Tongue (tissue), 3 donors: ENCODE measurements at places on chromosomes 6 and 20. TPM values are rescaled to one million over a fixed set of nuclear protein-coding genes. Genes with fewer than 3 reads are reported as not detected.
A peak's percentile ranks its signal among the peaks of the same experiment; 100 is the strongest.

DNA sequence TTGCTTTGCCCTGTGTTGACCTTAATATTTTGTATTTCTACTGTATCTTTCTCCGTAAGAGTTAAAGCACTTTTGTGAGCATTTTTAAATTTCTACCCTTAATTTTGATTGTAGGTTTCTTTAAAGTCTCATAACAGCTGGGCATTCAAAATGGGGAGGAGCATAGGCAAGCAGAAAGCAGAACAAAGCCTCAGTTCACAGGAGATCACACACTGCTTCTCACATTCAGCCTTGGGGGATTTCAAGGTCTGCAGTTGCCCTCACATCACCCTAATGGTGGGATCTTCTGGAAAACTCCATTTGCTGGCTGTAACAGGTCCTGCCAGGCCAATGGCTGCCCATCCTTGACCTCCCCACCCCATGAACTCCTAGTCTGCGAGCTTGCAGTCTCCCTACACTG lies 292.9 kb downstream of the PHACTR1 start:
- no peak for DNase-seq

- no peak for DNase-seq
Measured at GRCh38 chr20:64024141-64024990, 11.6 kb upstream of the C20orf204 start.

DNA sequence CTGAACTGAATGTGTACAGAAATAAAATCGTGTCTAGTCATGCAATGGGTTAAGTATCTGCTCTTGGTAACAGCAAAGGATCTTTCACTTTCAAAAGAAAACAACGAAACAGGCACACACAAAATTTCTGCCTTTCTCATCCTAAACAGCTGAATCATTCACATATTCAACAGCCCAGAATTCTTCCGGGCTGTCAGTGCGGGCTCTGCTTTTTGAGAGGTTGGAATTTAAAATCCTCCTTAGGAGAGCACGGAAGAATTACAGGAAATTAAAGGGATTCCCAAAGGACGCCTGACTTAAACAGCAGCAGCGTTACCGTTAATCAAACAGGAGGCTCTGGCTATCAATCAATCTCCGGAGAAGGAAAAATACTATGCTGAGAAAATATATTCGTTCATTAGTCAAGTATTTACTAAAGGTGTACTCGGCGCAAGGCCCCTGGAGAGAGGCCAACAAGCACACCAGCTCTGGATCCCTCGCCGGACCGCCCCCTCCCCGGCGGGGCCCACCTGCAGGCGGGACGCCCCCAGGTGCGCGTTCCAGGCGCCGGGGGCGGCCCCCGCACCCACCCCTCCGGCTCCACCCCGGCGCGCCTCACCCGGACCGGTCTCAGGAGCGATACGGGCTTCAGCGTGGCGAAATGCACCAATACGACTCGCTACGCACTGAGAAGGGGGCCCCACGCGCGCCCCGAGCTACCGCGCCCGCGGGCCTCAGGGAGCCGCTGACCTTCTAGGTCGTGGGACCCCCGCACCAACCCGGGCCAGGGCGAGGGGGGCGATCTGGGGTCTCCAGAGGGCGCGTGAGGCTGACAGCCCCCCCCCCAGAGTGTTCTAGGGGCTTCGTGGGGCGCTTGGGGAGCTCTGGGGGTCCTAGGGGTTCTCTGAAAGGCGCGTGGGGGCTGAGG lies 1.0 kb downstream of the NAPB start:
- DNase-seq: peak; percentile 52

DNA sequence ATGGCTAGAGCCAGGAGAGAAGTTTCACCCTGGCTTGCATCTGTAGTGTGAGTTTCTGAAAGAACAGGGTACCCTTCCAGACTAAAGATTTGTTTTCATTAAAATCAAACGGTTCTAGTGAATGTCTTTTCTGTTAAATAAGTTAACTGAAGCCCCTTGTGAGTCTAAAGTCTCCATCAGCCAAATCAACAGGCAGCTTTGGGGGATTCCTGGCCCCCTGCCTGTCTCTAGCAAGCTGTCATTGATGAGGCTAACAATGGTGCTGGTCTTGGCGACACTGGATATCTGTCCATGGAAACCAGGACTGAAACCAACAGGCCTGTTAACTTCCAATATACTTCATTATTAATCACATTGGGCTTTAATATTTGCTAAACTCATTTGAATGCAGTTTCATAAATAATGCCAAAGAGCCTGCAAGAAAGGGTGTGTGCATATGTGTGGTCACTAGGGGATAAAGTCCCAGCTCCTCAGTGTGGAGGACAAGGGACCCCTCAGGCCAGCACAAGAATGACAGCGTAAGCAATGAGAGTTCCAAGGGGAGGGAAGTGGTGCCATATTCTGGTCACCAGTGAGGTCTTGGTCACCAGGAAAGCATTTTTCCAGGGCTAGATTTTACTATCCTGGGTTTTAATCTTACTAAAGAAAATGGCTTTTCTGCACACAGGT lies 9.1 kb upstream of the RNF182 start:
- no peak for DNase-seq

- DNase-seq: no peak
Measured at GRCh38 chr6:85516168-85516567, 66.3 kb downstream of the NT5E start.

GRCh38 chr6:156900292-156900691 lies 123.1 kb downstream of the ARID1B start:
- DNase-seq: no peak

DNA sequence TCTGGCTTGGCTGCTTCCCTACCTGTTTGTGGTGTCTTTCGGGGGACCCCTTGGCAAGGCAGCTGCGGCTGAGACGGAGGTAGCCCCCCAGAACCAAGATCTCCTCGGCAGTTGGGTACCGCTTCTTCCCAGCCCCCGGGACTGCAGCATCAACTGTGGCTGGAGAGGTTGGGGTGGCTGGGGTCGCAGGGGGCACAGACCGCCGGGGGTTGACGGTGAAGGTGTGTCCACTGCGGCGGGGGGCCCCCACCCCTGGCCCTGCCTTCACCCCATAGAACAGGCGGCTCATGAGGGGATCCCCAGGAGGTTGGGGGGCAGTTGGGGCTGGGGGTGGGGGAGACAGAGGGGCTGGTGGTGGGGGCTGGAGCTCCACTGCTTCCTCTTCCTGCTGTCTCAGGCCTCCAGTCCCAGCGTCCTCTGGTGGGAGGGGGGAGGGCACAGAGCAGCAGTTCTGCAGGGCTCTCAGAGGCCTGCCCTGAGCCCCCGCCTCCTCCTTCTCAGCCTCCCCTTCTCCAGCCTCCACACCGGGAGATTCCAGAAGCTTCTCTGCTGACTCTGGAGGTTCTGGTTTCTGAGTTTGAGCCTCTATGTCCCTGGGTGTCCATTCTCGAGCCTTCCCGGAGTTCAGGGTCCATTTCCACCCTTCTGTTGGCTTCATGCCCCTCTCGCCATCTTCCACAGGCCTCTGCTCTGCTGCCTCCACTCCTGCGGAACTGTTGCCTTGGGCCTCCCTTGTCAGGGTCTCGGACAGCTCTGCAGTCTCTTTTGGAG lies 1.9 kb downstream of the PPP1R18 start:
- DNase-seq: no peak

GRCh38 chr6:143569040-143569439 lies 57.5 kb upstream of the FUCA2 start:
- no peak for DNase-seq

GRCh38 chr6:101386982-101387381 lies 6.5 kb upstream of the GRIK2 start:
- DNase-seq: no peak

- DNase-seq: no peak
Measured at GRCh38 chr6:35706468-35706867, 17.8 kb upstream of the FKBP5 start.

DNA sequence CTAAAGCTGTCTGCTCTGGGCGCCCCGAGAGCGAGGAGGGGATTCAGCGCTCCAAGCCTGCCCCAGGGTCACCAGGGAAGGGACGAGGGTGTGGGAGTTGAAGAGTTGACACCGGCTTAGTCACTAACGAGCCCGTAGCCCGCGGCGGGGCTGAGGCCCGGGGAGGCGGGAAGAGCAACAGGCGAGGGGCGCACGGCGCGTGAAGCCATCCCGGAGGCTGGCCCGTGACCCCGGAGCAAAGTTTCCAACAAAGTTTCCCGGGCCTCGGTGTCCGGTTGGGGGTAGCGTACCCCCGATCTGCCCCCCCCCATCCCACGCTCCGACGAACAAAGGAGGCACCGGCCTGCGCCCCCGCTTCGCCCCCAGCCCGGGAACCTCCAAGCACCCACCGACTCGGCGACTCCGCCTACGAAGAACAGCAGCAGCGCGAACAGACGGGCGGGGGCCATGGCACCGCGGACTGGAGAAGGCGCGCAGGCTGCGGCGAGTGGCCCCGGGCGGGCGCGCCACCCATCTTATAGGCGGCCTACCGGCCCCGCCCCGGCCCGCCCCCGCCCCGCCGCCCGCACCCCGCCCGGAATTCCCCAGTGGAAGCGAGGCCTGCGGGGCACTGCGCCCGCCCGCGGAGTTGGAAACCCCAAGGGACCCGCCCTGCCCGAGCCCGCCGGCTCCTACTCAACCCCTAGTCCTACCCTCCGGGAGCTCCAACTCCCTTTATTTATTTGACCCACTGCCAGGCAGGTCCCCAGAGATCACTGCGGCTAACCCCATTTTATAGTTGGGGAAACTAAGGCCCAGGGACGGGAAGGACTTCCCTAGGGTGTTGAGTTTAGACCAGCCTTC lies at the start of gene SDC4:
Gene SDC4, minus strand, starts transcription at position 489 of the 843 bp plus-strand sequence. Its CDS starts 40 bp downstream, at position 449.
- DNase-seq: peak; percentile 63

GRCh38 chr20:9573335-9574151 lies 59.2 kb downstream of the LAMP5 start:
- DNase-seq: peak; percentile 53

GRCh38 chr20:38645351-38645750 lies 43.7 kb downstream of the ARHGAP40 start:
- DNase-seq: no peak

DNA sequence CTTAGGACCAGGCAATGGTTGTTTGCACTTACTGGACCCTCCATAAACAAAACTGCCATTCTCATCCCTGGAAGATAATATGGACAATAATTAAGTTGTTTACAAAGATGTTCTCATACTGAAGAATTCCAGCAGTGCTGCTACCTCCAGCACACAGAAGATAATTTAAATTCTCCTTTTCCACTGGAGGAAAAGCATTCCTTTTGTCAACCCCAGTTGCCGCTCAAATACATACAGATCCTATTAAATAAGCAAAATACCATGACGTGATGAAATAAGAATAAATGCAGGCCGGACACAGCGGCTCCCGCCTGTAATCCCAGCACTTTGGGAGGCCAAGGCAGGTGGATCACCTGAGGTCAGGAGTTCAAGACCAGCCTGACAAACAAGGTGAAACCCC lies 54.5 kb upstream of the IPCEF1 start:
- no peak for DNase-seq

- DNase-seq: no peak
Measured at GRCh38 chr6:30061858-30062458, 893 bp downstream of the POLR1H start.

GRCh38 chr6:80249897-80250296 lies 143.4 kb downstream of the BCKDHB start:
- DNase-seq: no peak

GRCh38 chr6:42819803-42820511 lies 38.1 kb downstream of the BICRAL start:
- peak; percentile 21 for DNase-seq

- DNase-seq: no peak
Measured at GRCh38 chr20:52798124-52798523, 174.0 kb upstream of the TSHZ2 start.

DNA sequence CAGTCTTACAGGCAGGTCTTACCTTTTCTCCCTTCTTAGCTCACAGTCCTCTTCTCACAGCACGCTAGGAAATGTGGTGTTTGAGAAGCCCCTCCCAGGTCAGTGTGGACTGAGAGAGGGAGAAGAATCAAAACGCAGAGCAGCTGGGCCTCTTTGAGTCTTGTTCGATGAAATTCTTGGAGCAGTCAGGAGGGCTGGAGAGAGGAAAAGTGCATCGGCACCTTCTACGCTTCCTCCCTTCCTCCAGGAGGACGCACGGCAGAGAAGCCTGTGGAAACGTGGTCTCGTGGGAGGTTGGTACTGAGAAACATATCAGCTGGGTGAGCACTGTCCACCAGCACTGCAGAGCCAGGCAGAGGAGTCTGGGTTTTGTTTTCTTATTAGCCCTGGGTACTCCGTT lies 52.7 kb downstream of the TXLNB start:
- DNase-seq: peak; percentile 57

GRCh38 chr20:4322499-4322898 lies 307.1 kb upstream of the RNF24 start:
- DNase-seq: no peak

- no peak for DNase-seq
Measured at GRCh38 chr6:111027219-111027618, 45.4 kb downstream of the RPF2 start.

DNA sequence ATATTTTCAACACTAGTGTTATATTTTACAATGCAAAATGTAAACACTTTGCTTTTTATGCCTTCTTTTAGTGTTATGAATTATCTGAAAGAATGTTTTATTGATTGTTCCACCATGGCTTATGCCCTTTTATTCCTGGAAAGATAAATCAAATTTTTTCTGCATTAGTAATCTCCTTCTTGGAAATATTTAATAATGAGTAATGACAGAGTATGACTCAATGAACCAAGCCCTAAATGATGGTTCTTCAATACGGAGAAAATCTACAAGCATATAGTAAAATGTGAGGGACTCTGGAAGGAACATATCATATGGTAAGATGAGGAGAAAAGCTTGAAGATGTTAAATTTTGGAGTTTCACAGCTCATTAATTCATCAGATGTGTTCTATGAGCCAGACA lies 929.6 kb downstream of the C6orf118 start:
- DNase-seq: no peak

- DNase-seq: no peak
Measured at GRCh38 chr6:118677193-118677592, 25.8 kb upstream of the CEP85L start.

DNA sequence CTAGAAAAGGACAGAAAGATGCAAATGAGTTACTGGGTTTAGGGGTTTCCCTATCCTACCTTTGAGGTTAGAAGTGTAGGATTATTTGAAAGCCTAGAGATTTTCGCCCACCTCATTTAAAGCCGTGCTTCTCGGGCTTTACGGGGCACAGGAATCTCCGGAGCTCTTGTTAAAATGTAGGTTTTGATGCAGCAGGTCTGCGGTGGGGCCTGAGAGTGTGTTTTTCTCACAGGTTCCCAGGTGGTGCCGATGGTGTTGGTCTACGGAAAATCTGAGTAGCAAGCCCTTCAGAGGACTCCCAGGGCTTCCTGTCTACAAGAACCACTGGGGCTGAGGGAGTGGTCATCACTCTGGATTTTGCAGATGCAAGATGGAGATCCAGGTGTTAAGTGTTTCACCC lies 47.5 kb downstream of the TRAM2 start:
- DNase-seq: no peak

FLRT3 gene
- 12.9 TPM for total RNA-seq

TAGAP gene
- 3.6 TPM for total RNA-seq

TMEM14A gene
- total RNA-seq: 25.4 TPM

TSBP1 gene
- total RNA-seq: not detected

KCNK5 gene
- 6.1 TPM for total RNA-seq

C20orf144 gene
- total RNA-seq: not detected

IMPG1 gene
- not detected for total RNA-seq

PLN gene
- total RNA-seq: 24.5 TPM

CGA gene
- 1.9 TPM for total RNA-seq

ISM1 gene
- total RNA-seq: 7.6 TPM

CEP85L gene
- 68.9 TPM for total RNA-seq

E2F1 gene
- total RNA-seq: 5.5 TPM

DNPH1 gene
- 33.0 TPM for total RNA-seq

NMBR gene
- total RNA-seq: not detected

RIMS1 gene
- 2.3 TPM for total RNA-seq

PAK1IP1 gene
- total RNA-seq: 13.1 TPM

TMEM151B gene
- under 0.01 TPM for total RNA-seq

RTN4IP1 gene
- 9.9 TPM for total RNA-seq

STX11 gene
- total RNA-seq: 2.8 TPM

KIAA1755 gene
- total RNA-seq: 5.0 TPM

PRR18 gene
- 0.10 TPM for total RNA-seq
